Hepatocyte (in vitro differentiated cells): ENCODE measurements at places on chromosomes 16 and 17. TPM values are rescaled to one million over a fixed set of nuclear protein-coding genes. Genes with fewer than 3 reads are reported as not detected.
A peak's percentile ranks its signal among the peaks of the same experiment; 100 is the strongest.

- H3K36me3 ChIP-seq: no peaks in the 10 kb centered on the region
- no peak overlapping the region for H3K27ac ChIP-seq
- no peaks in the 10 kb centered on the region for H3K27me3 ChIP-seq
- H3K4me3 ChIP-seq: no peak overlapping the region
- H3K4me1 ChIP-seq: peaks cover 16% of the 10 kb centered on the region
- no peak for DNase-seq
Measured at GRCh38 chr17:74713171-74713755, 540 bp upstream of the CD300LF start.

DNA sequence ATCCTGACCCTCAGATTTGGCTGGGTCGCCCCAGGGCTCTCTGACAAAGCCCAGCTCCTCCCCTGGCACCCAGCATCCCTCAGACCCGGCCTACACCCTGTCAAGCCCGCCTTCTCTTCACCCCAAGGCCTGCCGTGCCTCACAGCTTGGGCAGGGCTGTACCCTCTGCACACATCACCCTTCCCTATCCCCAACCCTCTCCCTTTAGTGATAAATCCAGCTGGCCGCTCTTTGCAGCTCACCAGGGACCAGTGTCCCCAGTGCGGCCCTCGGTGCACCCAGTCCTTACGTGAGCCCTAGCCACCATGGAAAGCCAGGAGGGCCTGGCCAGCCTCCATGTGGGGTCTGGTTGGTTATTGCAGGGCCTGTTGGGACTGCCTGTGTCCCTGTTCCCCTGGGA is 74.5 kb downstream of the RAI1 start:
- H3K36me3 ChIP-seq: no peaks in the 10 kb centered on the region
- H3K4me1 ChIP-seq: peaks cover 19% of the 10 kb centered on the region
- H3K27ac ChIP-seq: no peak overlapping the region
- DNase-seq: no peak
- H3K27me3 ChIP-seq: no peaks in the 10 kb centered on the region
- no peak overlapping the region for H3K4me3 ChIP-seq

- no peak overlapping the region for H3K27ac ChIP-seq
- DNase-seq: no peak
- H3K4me3 ChIP-seq: no peak overlapping the region
- peaks cover 23% of the 10 kb centered on the region for H3K4me1 ChIP-seq
- no peaks in the 10 kb centered on the region for H3K27me3 ChIP-seq
Measured at GRCh38 chr16:11346700-11347319, 1.6 kb downstream of the RMI2 start.

GRCh38 chr17:76026714-76027158 is 370 bp downstream of the EVPL start:
- H3K4me1 ChIP-seq: peaks cover 11% of the 10 kb centered on the region
- no peaks in the 10 kb centered on the region for H3K27me3 ChIP-seq
- H3K4me3 ChIP-seq: no peak overlapping the region
- DNase-seq: no peak
- no peaks in the 10 kb centered on the region for H3K36me3 ChIP-seq

GRCh38 chr17:12727076-12727760 is 61.5 kb downstream of the MYOCD start:
- DNase-seq: peak; percentile 34
- H3K36me3 ChIP-seq: no peaks in the 10 kb centered on the region
- H3K27ac ChIP-seq: no peak overlapping the region
- no peak overlapping the region for H3K4me3 ChIP-seq
- no peaks in the 10 kb centered on the region for H3K27me3 ChIP-seq

GRCh38 chr17:61196302-61196704 is 203.3 kb upstream of the TBX2 start:
- DNase-seq: no peak
- no peak overlapping the region for H3K4me3 ChIP-seq
- H3K27ac ChIP-seq: peak overlapping the region; percentile 52
- no peaks in the 10 kb centered on the region for H3K27me3 ChIP-seq

- H3K4me3 ChIP-seq: no peak overlapping the region
- H3K36me3 ChIP-seq: no peaks in the 10 kb centered on the region
- no peaks in the 10 kb centered on the region for H3K27me3 ChIP-seq
Measured at GRCh38 chr17:28724500-28725165, 1.4 kb downstream of the TLCD1 start.

DNA sequence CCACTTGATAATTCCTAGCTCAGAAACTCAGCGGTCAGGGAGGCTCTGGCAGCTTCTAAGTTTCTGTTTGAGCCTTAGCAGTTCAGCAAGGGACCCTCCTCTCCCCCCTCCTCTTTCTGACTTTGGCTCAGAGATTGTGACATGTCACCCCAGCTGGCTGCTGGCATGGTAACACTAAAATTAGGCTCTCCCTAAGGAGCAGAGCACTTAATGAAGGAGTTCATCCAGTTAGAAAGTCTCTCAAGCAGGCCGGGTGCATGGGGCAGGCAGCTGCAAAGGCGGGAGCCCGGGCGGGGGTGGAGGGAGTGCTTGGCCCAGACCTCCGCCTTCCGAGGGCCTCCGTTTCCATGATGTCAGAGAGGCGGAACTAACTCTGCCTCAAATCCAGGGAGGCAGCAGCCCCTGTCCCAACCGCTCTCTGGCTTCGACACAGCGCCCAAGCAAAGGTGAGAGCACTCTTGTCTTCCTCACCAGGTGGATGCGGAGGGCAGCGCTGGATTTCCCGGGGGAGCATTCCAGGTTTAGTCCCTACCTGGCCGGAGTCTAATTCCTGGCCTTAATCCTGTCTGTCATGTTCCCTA is 128.0 kb upstream of the PLCG2 start:
- no peaks in the 10 kb centered on the region for H3K27me3 ChIP-seq
- peaks cover 23% of the 10 kb centered on the region for H3K4me1 ChIP-seq
- DNase-seq: peak; percentile 64

DNA sequence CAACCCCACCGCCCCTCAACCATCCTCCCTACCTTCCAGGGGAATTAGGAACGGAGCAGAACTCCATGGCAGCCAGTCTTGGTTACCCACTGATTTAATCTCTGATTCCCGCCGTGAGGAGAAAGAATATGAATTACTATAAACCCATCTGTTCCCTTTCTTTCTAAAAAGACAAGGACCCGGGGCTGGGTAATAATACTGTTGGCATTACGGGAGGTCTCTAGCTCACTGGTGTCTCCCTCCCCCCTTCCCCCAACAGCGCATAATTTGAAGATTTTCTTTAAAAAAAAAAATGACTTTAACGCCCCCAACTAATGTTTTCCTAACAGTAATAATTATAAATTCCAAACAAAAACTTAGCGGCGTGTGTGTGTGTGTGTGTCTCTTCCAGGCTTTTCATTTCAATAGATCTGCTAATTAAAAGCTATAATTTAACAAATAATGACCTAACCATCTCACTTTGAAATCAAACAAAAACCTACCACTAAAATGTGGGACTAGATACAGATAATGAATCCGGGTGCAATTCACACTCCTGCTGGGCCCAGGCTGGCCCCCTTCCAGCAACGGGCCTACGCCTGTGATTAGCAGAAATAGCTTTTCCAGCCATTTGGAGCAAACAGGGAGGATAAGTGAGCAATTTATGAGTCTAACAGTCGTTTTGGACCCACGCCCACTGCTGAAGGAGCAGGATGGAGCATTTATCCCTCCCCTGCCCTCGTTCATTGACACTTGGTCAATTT is 18.2 kb upstream of the BHLHA9 start:
- no peaks in the 10 kb centered on the region for H3K36me3 ChIP-seq
- no peaks in the 10 kb centered on the region for H3K27me3 ChIP-seq
- no peak for DNase-seq
- no peak overlapping the region for H3K27ac ChIP-seq
- no peak overlapping the region for H3K4me3 ChIP-seq
- no peaks in the 10 kb centered on the region for H3K4me1 ChIP-seq

DNA sequence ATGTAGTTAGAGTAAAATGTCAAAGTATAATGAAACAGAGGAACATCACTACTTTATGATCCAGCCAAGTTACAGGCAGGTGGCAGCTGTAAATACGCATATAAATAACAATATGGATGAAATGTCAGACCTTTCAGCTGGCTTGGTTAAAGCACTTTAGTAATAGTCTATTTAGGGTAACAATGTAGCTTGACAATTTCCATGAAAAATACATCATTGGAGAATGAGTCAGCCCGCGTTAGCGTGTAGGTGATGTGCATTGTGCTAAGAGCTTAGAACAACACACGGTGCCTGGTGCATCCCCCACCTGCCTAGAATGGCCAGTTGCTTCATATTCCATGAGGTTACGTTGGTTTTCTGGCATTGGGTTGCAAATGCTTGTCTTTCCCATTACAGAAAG is 119.4 kb downstream of the RBFOX1 start:
- H3K27me3 ChIP-seq: no peaks in the 10 kb centered on the region
- DNase-seq: no peak
- H3K4me3 ChIP-seq: no peak overlapping the region
- H3K36me3 ChIP-seq: no peaks in the 10 kb centered on the region
- H3K4me1 ChIP-seq: no peaks in the 10 kb centered on the region

- no peaks in the 10 kb centered on the region for H3K36me3 ChIP-seq
- DNase-seq: no peak
- no peak overlapping the region for H3K27ac ChIP-seq
- no peak overlapping the region for H3K4me3 ChIP-seq
- no peaks in the 10 kb centered on the region for H3K27me3 ChIP-seq
Measured at GRCh38 chr17:40090237-40091119, 9.9 kb downstream of the NR1D1 start.

DNA sequence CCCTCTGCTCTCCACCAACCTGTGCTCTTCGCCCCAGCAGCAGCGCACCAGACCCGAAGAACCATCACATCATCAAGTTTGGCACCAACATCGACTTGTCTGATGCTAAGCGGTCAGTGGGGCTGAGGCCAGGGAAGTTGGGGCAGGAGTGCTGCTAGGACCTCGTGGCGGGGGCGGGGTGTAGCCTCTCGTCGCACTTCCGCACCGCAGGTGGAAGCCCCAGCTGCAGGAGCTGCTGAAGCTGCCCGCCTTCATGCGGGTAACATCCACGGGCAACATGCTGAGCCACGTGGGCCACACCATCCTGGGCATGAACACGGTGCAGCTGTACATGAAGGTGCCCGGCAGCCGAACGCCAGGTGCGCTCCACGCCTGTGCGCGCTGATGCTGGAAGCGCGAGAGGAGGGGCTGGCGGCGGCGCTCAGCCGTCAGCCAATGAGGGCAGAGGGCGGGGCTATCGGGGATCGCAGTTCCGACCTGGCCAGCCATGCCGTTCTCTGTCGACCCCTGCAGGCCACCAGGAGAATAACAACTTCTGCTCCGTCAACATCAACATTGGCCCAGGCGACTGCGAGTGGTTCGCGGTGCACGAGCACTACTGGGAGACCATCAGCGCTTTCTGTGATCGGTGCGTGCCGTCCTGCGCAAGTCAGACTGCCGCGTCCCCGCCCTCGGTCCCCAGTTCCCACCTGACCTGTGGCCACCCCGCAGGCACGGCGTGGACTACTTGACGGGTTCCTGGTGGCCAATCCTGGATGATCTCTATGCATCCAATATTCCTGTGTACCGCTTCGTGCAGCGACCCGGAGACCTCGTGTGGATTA is 3.2 kb upstream of the TMEM88 start:
- H3K27ac ChIP-seq: no peak overlapping the region
- no peaks in the 10 kb centered on the region for H3K36me3 ChIP-seq
- H3K4me3 ChIP-seq: no peak overlapping the region
- DNase-seq: peak; percentile 97

GRCh38 chr17:28136923-28137322 is 94.4 kb downstream of the NLK start:
- no peaks in the 10 kb centered on the region for H3K36me3 ChIP-seq
- H3K27ac ChIP-seq: no peak overlapping the region
- no peaks in the 10 kb centered on the region for H3K27me3 ChIP-seq
- no peaks in the 10 kb centered on the region for H3K4me1 ChIP-seq
- no peak for DNase-seq

DNA sequence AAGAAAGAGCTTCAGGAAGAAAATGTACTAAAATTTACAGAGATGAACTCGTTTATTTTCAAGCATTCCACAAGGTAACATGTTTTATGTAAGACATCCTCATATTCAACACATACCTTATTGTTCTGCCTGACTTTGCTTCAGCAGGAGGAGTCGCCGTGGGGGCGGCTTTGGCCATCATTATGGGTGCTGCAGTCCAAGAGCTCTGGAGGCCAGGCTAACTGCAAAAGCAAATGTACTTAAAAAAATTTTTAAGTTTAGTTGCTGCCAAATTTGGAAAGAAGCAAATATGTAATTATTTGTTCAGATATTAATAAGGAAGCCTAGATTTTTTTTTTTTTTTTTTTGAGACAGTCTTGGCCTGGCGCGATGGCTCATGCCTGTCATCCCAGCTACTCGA is 4.1 kb upstream of the SPG7 start:
- H3K4me1 ChIP-seq: peaks cover 30% of the 10 kb centered on the region
- no peaks in the 10 kb centered on the region for H3K27me3 ChIP-seq
- H3K4me3 ChIP-seq: no peak overlapping the region

Gene C16orf92
- polyA plus RNA-seq: not detected in 2 replicates

Gene HERPUD1
- 185 and 199 TPM in 2 replicates for polyA plus RNA-seq
